ENCODE measurements at places on chromosomes 16 and 17. TPM values are rescaled to one million over a fixed set of nuclear protein-coding genes. Genes with fewer than 3 reads are reported as not detected.

DNA sequence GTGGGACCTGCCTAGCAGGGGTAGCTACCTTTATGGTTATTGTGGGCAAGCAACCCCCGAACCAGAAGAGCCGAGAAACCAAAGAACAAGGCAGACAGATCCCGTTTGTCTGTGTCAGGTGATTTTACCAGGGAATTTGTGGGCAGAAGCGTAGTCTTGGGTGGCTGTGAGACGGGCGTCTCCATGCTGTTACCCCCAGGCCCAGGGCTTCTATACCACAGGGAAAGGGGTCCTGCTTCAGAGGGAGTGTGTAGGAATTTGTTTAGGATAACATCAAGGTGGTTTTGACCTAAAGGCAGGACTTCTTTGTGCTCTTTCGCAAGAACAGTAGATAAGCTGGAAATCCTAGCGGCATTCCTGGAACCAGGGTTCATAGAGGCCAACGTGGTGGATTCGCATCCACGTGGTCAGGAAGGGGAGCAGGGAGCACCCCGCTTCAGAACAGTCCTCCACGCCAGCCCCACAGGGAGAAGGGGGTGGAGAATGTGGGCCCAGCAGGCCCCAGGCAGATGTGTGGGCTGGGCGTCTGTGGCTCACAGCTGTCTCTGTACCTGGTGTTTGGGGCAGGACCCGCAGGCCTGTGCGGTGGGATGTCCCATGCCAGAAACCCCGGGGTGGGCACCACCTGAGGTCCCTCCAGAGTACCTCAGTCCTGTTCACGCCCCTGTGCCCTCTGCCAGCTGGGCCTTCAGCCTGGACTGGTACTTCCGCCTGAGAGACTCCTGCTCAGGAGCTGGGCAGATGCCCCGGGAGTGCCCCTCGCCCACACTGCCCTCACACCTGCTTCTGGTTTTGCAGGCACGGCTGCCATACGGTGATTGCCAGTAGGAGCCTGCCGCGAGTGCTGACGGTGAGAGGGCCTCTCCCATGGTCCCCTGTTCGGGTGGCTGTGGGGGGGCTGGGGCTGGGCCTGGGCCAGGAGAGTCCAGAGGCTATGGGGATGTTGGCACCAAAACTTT lies 4.1 kb downstream of the DECR2 start:
- no peaks in the 10 kb centered on the region for H3K27me3 ChIP-seq
- H3K36me3 ChIP-seq = no peaks in the 10 kb centered on the region
- DNase-seq = no peak
- no peak overlapping the region for H3K27ac ChIP-seq

DNA sequence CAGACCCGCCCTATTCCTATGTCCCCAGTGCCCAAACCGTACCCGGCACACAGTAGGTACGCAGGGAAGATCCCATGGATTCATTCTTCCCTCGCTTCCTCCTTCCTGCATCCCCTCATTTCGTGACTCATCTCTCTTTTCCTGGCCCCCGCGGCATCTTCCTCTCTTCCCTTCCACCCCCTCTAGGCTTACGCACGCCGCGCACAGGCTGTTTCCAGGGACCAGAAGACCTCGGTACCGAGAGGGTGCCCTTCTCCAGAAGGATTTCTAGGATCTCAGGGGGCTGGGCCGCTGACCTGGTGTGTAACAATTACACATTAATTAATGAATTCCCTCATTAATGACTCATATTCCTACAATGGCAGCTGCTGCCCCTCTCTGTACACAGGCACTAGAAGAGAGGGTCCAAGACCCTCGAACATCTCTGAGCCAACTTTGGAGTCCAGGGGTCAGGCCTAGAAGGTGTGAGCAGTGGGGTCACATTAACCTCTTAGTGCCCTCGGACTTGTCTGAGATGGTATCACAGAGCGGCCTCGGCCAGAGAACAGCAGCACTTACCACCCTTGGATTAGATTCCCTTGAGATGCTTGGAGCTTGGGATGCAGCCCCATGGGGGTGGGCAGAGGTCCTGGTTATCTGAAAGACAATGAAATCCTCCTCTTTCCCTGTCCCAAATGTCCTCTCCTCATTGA lies 16.8 kb upstream of the PLLP start:
- H3K4me3 ChIP-seq = no peak overlapping the region
- no peaks in the 10 kb centered on the region for H3K36me3 ChIP-seq
- no peak for DNase-seq
- peaks cover 18% of the 10 kb centered on the region for H3K4me1 ChIP-seq
- H3K27me3 ChIP-seq = peaks cover 7% of the 10 kb centered on the region
- H3K27ac ChIP-seq = no peak overlapping the region

GRCh38 chr17:21285164-21286065 lies 904 bp downstream of the MAP2K3 start:
- peak overlapping the region; percentile 100 for H3K4me3 ChIP-seq
- H3K27me3 ChIP-seq = peaks cover 3% of the 10 kb centered on the region
- DNase-seq = no peak

DNA sequence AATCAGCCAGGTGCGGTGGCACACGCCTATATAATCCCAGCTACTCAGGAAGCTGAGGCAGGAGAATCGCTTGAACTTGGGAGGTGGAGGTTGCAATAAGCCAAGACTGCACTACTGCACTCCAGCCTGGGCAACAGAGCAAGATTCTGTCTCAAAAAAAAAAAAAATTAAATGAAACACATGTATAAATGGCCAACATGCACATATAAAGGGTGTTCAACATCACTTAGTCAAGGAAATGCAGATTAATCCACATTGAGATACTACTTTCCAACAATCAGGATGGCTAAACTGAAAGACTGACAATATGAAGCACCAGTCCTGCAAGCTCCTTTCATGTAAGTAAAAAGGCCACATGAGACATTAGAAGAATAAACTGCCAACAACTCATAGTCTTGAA lies 20.5 kb downstream of the USP32 start:
- no peak for DNase-seq
- no peaks in the 10 kb centered on the region for H3K27me3 ChIP-seq
- peaks cover 7% of the 10 kb centered on the region for H3K4me1 ChIP-seq
- no peak overlapping the region for H3K4me3 ChIP-seq
- peaks cover 4% of the 10 kb centered on the region for H3K36me3 ChIP-seq

- no peaks in the 10 kb centered on the region for H3K27me3 ChIP-seq
- no peak for DNase-seq
- no peak overlapping the region for H3K27ac ChIP-seq
- H3K4me3 ChIP-seq = no peak overlapping the region
- H3K4me1 ChIP-seq = no peaks in the 10 kb centered on the region
Observed at GRCh38 chr17:10033449-10033848, 128.4 kb upstream of the RCVRN start.

Gene ZPBP2
- not detected for total RNA-seq

Gene MT3
- total RNA-seq = 1.9 TPM

Gene TPSD1
- total RNA-seq = not detected

Gene NLRC3
- total RNA-seq = 21.8 TPM

Gene SLC22A31
- 2.6 TPM for total RNA-seq

Gene KRT25
- total RNA-seq = not detected
